ENCODE measurements at places on chromosomes 2 and 18. TPM values are rescaled to one million over a fixed set of nuclear protein-coding genes. Genes with fewer than 3 reads are reported as not detected.

GRCh38 chr2:65744477-65745200 lies 312.2 kb upstream of the SPRED2 start:
- DNase-seq = no peak

GRCh38 chr2:189157456-189157855 lies 22.1 kb downstream of the COL5A2 start:
- DNase-seq = no peak

UBXN2A gene
- 16.0 TPM for total RNA-seq

RANBP2 gene
- total RNA-seq = 77.4 TPM

DNA sequence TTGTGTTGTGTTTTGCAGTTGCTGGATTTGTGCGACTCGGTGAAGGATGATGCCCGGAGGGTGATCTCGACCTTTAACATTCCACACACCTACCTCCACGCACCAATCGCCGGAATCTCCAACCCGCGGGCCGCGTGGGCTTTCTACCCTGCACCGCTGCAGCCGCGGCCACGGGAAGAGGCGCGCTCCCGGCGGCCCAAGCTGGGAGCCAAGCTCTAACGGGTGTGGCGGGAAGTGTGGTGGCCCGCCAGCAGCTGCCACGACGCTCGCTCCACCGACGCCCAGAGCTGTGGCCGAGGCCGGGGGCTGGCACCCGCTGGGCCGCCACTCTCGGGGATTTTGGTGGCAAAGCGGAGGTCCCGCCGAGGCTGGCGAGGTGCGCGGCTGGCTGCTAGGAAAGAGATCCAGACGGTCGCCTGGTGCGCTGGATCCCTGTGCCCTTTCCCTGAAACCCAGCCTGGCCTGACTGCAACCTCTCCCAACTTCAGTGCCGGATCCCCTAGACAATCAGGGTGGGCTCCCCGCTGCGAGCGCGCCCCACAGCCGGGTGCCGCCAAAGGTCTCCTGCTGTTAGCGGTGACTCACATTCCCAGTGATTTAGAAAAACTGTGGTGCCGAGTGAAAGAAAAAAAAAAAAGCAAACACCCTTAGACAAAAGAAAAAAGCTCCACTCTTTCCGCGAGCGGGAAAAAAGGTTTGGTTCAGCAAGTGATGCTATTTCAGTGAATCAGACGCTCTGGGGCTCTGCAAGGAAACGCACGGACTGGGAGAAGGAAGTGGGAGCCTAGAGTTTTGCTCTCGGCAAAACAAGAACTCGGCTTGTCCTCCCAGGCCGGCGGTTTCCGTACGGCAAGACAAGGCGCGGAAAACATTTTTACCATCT lies 2.9 kb upstream of the BCL2L11 start:
- no peak for DNase-seq

DNA sequence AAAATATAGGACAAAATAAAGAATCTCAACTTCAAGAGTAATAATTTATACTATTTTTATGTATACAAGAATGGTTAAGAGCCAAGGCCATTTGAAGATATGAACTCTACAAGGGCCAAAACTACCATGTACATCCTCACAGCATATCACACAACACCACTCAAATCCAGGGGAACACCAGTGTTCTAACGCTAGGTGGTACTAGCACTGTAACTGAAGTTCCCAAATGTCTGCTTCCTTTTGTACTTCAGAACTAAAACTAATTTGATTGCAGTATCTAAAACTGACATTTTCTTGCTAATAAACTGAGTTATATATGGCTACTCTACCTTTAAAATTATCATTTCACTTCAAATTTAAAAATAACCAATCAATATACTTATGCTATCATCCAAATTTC lies 47.0 kb downstream of the REV1 start:
- peak; percentile 24 for DNase-seq

RAPGEF4 gene
- total RNA-seq = not detected

DNA sequence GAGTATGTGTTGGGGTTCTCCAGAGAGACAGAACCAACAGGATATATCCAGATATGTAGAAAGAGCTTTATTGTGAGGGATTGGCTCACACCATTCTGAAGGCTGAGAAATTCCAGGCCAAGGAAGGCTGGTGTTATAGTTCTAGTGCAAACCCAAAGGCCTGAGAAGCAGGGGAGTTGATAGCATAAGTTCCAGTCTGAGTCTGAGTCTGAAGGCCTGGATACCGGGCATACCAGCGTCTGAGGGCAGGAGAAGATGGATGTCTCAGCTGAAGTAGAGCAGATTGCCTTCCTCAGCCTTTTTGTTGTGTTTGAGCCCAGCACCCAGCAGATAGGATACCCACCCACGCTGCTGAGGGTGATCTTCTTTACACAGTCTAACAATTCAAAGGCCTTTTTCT lies 211.7 kb upstream of the RASGRP3 start:
- DNase-seq = peak; percentile 14

DNA sequence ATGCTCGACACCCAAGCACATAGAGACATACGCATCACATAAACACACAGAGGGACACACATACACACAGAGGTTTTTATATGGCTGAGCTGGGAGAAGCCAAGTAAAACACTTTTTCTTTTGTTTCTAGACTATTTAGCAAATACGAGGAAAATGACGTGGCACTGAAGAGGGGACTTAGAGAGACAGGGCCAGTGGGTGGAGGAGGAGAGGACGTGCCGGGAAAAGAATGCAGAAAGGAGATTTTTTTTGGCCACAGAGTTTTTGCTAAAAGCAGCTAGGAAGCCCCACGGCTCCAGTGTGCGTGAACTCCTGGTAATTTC lies 168.5 kb upstream of the KLF7 start:
- DNase-seq = no peak

Measured in K562 (cell line).